ENCODE measurements at places on chromosomes 1 and 21.

DNA sequence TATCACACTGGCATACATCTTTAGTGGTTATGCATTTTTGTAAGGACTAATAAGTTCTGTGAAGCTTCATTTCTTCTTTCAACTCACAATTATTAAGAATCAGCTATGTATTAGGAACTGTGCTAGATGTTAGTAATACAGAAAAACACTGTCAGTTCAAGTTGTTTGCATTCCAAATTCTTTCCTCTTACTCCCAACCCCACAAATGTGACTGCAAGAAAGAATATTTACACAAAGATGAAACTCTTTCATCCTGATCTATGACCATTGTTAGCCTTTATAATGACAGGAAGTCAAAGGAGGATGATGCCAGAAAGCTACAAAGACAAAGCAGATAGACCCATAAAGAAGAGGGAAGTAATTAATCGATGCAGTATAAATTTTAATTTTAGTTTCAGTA is 21.0 kb upstream of the GADD45A start:
- DNase-seq: no peak

- DNase-seq: no peak
These were observed 38.8 kb upstream of the PLA2G5 start for GRCh38 chr1:20031161-20031560.

- no peak for DNase-seq
These were observed 447.3 kb downstream of the PLA2G4A start for GRCh38 chr1:187275985-187276575.

GRCh38 chr1:93827128-93827527 is 51.9 kb downstream of the DNTTIP2 start:
- no peak for DNase-seq

All from DND-41 (cell line).